ENCODE measurements at places on chromosomes 1 and 21.

- no peak for DNase-seq
Measured at GRCh38 chr21:24976238-24976637, 631.0 kb downstream of the MRPL39 start.

- DNase-seq = no peak
Measured at GRCh38 chr1:222785529-222785928, 29.3 kb upstream of the DISP1 start.

DNA sequence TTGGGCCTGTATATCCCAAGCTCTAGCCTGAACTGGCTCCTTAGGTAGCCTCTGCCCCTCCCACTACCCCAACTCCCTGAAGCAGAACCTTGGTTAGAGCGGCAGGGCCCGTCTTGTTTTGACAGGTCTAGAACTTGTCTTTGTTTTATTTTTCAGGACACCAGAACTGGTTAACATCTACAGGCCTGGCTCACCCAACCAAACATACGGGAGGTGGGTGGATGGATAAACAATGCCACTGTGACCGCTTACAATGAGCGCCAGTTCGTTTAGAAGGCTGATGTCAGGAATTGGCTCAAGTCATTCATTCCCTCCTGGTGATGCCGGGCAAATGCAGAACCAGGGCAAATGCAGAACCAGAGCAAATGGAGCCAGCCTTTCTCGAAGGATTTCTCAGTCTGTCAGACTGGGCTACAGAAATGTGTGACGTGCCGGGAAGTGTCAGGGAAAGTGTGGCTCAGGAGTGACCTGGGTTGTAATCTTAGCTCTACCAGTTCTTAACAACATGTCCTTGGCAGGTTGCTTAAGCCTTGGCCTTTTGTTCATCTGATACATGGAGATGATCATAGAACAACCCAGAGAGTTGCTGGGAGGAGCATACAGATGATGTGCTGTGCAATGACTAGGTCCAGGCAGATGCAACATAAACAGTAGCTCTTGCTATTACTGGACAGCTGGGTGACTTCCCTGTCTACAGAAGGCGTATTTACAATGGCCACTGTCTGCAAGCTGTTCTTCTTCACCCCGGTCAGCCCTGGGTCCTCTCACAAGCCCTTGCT, 30.5 kb upstream of the BTG2 start:
- peak; percentile 95 for DNase-seq

GRCh38 chr1:34477632-34478141, 277.2 kb upstream of the GJB5 start:
- DNase-seq = no peak

- no peak for DNase-seq
Measured at GRCh38 chr21:21146587-21147373, 148.6 kb downstream of the NCAM2 start.
